ENCODE measurements at places on chromosomes 6 and 20.

DNA sequence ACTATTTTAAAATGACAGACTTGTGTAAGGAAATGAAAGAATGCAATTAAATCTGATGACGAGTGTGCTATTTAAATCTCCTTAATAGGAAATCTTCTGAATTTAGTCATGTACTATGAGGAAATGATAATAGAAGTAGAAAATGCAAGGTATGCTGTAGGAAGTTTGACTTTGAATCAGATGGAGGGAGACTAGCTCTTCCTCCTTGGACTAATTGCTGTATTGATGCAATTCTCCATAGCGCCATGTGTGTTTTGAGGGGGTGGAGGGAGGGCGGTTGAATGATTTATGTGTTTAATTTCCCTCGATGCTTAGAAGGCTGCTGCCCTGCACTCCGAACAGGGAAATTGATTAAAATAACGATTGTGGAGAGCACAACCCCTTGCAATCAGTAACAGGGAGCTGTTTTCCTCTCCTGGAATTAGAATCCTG lies 214.4 kb upstream of the PRND start:
- no peak for DNase-seq

DNA sequence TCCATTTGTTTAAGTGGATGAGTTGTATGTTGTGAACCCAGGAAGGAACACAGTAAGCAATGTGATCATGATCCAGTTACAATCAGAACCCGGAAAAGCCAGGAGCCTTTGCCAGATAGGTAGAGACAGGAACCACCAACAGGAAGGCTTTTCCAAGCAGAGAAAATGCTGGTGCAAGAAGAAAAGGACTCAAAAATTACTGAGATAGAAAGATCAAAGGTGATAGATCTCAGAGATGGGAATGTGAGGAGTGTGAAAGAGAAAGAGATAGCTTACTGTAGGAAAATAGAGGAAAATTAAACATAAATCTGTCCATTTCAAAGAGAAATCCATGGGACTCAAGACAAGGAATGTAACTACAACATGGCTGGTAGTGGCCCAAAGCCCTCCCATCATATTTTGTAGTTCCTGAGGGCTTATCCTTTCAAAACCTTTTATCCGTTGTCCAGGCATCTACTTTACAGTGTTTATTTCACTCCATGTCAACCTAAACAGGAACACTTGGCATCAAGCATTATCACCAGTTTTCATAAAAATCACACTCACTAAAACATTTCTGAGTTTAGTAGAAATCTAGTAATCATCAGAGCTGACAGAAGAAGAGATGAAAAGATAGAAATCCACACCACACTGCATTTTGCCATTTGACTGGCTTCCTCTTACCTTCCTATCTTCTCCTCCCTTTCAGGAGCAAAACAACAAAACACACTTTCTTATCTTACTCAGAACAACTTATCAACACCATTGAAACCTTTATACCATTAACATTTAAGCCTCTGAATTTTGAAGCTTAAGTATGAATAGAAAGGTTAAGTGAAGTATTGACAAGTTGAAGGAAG lies 44.5 kb upstream of the STXBP5 start:
- DNase-seq: no peak

DNA sequence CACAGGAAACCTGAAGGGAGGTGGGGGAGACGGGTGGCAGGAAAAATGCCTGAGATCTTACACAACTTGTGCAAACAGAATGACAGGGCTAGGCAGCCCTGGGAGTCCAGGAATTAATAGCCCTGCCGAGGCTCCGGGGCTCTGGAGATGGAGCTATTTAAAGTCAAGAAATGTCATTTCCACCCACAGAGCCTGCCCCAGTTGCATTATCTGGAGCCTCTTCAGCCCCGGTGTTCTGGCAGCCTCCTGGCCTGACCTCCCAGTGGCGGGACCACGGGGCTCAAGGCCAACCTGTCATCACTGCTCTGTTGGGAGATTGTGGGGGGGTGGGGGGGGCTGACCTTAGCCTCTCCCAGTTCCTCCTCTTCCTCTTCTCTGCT lies 28.5 kb upstream of the SCUBE3 start:
- DNase-seq: no peak

GRCh38 chr20:11219192-11219591 lies 545.4 kb upstream of the JAG1 start:
- no peak for DNase-seq

DNA sequence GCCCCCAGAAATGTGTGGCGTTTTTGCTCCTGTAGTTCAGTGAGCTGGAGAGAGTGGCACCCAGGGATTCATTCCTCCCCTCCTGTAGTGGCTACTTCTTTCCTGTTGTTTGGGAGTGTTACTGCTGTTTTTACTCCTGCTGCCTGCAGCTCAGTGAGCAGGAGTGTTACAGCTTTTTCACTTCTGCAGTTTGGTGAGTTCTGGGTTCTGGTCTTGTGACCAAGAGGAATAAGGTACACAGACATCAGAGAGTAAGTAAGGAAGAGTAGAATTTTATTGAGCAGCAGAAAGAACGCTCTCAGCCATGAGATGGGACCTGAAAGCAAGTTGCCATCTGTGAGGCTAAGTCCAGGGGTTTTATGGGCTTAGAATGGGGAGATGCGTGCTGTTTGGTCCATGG lies 966.3 kb upstream of the CITED2 start:
- DNase-seq: no peak
